Kidney (tissue), 22 donors: ENCODE measurements at places on chromosomes 4 and X.

- DNase-seq = no peak
Measured at GRCh38 chrX:110384490-110384889, 25.8 kb downstream of the RTL9 start.

- no peak for DNase-seq
Measured at GRCh38 chr4:141563723-141564122, 72.7 kb upstream of the IL15 start.

DNA sequence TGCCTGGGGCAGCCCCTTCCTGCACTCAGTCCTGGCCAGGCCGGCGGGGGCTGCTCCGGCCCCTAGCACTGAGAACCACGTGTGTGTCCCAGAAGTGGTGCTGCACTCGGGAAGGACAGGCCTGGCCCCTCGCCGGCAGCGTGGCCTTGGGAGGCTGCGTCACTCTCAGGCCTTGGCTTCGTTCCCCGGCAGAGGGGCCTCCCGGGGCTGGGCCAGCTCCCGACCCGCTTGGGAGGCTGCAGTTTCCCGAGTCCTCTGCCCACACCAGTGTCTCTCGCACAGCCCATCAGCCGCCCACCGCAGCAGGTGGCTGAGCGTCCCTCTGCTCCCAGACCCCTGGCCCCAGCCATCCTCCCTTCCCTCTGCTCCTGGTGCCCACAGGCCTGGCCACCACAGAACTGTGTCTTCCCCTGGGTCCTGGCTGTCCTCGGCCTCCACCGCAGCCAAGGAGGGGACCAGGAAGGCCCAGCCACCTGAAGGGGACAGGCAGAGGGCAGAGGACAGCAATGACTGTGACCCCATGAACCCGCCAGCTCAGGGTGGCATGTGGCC is 10.9 kb upstream of the CPLX1 start:
- DNase-seq = peak; percentile 59

DNA sequence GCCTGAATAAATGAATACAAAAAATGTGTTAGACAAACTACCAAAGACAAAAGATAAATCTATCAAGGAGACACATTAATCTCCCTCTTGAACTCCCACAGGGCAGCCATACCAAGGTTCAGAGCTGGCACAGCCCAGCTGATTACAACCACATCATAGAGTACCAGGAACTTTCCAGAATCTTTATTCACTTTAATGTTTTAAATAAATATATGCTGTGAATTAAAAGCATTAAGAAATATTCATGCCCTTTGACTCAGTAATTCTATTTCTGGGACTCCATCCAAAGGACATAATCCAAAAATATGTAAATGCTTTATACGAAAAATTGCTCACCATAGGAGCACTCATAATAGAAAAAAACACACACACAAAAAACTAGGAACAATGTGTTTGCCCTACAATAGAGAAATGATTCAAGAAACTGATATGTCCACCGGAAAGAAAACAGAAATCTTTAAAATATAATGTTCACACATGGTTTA is 126.0 kb downstream of the LDB2 start:
- DNase-seq = peak; percentile 70

DNA sequence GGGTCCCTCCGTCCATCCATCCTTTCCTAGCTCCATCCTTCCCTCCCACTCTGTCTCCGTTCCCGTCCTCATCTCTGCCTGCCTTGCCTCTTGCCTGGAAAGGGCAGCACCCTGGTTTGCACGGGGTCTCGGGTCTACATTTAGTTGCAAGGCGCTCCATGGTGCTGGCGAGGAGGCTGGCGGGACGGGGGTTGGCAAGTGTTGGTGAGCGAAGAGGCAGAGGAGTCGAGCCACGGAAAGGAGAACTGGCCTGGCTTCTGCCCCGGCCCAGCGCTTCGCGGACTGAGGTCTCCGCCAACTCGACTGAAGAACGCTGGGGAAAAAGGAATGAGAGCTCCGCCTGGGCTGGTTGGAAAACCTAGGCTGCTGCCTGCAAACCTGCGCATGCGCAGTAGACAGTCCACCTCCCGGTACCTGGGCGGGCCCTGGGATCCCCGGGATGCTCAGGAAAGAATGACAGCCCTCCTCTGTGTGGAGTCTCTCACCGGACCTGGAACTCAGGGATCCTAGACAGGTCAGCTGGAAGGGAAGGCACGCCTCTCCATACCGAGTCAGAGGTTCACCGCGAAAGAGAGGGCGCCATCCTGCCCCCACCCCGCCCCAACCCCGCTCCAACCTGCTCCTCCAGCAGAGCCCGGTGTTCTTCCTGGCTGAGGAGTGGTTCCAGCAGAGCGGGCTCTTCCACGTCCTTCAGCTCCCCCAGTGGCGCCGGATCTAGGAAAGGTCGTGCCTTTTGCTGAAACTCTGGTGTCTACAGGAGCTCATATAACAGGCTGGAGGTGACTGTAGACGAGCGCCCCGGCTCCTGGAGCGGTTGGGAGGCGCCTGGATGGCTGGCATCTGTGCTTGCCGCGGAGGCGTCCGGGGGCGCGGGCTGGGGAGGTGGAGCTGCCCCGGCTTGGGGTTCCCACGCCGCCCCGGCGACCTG is 6.0 kb downstream of the FRG2 start:
- peak; percentile 79 for DNase-seq

DNA sequence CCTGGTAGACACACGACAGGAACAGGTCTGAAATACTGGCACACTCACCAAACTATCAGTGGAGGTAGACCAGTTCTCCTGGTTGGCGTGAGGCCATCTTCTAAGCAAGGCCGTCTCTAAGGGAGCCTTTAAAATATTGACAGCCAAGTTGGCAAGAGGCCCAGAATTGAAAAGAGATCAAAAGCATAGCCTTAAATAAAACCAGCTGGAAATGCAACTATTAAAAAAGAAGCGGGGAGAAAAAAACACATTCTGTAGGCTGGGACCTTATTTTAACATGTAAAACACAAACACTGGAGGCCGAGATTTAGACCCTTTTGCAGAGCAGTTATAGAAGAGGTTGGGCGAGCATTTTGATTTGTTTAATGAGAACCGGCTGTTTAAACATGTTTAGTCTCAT is 233.0 kb upstream of the CLNK start:
- DNase-seq = peak; percentile 45

DNA sequence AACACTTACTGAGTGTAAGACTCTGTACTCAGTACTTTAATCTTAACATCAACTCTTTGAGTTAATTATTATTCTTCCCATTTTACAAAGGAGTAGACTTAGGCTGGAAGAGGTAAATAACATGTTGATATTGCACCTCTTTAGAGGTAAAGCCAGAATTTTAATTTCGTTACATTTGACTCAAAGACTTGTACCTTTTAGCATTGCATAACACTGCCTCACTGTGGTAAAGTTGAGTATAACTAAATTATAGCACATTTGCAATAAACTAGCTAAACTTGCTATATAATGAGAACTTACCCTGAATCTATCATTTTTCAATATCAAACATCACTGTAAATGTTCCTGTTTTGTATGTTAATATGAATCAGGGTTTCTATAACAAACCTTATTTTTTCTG is 218.5 kb downstream of the PRR32 start:
- peak; percentile 26 for DNase-seq
